ENCODE measurements at places on chromosomes 7 and 10.

DNA sequence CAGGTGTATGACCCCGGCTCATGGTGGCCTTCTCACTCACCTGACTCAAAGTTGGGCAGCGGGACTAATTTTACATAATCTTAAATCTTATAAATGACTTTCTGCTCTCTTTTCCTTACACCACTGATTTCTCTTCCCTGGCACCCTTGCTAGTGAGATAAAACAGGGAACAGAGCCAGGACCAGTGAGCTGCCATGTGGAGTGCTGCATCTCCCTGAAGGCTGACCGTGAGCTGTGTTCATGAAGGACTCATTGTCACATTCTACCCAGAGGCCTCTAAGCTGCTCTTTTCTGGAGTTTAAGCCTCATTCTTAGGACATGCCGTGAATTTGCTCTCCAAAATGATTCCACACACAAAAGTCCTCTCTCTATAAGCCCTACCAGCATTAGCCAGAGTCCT, 762.3 kb downstream of the AUTS2 start:
- DNase-seq: no peak

- DNase-seq: no peak
Observed at GRCh38 chr7:37027104-37027503, 302.8 kb upstream of the AOAH start.

DNA sequence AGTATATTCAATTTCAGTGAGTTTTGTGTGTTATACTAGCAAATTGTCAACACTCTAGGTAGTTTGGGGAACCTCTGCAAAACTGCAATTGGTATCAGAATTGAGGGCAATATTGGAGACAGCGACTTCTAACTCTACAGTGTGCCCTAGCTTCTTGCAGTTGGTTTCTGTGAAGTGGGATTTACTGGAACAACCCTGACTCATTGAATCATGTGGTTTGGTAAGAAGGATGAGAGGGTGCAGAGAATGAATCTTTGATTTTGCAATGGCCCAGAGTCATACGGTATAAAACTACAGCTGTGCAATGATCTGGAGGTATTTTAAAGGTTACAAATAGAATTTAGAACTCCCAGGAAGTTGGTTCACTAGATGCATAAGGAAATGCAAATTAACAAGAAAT, 129.1 kb upstream of the PPP1R3A start:
- no peak for DNase-seq

- no peak for DNase-seq
Observed at GRCh38 chr7:128307061-128307460, 36.6 kb downstream of the RBM28 start.

- DNase-seq: no peak
Observed at GRCh38 chr10:36764823-36765222, 360.6 kb upstream of the ANKRD30A start.

DNA sequence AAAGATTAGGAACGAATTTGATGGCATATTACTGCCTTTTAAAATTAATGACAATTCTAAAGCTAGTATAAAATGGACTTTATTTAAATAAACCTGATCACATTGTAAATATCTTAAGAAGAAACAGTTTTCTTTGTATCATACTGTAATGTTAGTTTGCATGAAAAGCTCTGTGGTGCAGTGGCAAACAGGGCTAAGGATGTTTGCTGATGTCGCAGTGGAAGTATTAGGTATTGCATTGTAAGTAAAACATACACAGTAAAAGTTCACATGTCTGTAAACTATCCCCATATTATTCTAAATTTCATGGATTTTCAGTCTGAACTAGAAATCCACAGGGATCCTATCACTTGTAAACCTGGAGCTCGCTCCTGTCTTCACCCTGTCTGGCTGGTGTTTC, 252.6 kb upstream of the ZNF32 start:
- no peak for DNase-seq

- DNase-seq: no peak
Observed at GRCh38 chr10:54622017-54622416, 179.0 kb downstream of the PCDH15 start.

DNA sequence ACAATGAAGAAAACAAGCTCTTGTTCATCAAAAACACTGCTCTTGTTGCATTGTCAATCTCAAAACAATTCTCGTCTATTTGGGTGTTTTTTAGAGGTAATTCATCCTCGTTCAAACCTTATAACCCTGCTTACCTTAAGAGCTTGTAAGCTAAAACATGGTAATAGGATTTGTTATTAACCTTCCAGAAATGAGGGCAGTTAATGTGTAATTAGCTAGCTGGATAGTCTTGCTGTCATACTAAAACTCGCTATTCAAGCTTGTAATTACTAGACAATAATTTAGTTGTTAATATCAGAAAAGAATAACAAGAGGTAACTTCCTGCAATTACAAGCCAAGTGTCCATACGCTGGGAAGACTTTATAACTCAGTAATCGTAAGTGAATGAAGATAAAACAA, 101.6 kb downstream of the UBE2H start:
- DNase-seq: no peak

GRCh38 chr10:34667177-34667576, 147.9 kb downstream of the PARD3 start:
- no peak for DNase-seq

DNA sequence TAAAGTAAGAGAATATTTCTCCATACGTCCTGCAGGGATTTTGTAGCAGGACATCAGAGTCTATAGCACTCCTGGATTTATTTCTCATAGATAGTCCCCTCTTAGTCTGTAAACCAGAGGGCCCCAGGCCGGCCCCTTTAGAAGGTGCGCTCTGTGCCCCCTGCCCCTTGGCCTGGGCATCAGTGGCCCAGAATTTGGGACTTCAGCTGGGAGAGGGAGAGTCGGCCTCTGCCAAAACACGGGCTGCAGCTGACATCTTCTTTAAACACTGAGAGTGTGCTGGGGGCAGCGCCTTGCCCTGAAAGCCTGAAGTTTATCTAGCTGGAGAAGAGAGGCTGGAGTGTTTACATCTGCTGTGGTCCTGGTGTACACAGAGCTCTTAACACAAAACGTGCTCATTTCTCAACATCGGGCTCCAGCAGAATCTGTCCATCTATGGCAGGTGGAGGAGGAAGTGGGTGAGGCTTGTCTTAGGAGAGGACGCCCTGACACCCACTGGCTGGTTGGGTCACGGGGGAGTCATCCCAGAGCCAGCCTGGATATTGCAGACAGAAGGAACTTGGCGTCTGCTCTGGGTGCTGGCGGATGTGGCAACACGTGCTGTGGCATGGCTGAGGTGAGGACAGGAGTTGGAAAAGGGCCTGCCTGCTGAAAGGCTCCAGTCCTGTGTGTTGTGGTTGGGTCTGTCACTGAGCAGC, 5.0 kb upstream of the TACR2 start:
- DNase-seq: no peak

- no peak for DNase-seq
Observed at GRCh38 chr7:139850906-139851305, 21.8 kb downstream of the TBXAS1 start.

DNA sequence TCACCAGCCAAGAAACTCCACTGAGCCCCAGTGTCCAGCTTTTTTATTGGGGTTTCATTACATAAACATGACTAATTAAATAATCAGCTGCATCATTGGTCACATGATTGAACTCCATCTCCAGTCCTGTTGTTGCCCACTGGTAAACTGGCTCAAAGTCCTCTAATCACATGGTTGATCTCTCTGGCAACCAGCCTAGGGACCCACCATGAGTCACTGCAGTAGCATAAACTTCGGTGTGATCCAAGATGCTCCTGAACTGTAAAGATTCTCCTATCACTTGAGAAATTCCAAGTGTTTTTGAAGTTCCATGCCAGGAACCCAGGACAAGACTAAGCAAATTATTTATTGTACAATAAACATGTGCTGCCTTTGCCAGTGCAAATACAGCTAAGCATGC, 130.4 kb upstream of the AUTS2 start:
- no peak for DNase-seq

- no peak for DNase-seq
Observed at GRCh38 chr7:55438085-55438756, 73.1 kb downstream of the LANCL2 start.

GRCh38 chr7:23672033-23672432, 8.0 kb upstream of the FAM221A start:
- DNase-seq: no peak

DNA sequence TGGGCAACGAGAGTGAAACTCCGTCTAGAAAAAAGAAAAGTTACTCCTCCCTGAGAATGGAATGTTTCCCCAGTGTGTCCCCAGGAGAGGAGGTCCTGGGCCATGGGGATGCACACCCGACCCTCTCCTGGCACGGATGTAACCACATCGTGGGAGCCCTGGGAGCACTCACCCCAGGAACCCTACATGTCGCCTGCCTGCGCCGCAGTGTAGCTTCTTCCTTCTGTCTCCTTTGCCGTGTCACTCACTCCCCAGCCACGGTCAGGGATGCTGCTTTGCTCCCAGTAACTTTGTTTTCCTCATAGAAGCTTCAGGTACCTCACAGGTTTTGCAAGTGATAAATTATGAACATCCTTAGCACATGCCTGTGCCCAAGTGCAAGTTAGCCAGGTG, 82.0 kb downstream of the EZH2 start:
- no peak for DNase-seq

GRCh38 chr10:21234761-21235160, 290.7 kb downstream of the SKIDA1 start:
- DNase-seq: no peak

DNA sequence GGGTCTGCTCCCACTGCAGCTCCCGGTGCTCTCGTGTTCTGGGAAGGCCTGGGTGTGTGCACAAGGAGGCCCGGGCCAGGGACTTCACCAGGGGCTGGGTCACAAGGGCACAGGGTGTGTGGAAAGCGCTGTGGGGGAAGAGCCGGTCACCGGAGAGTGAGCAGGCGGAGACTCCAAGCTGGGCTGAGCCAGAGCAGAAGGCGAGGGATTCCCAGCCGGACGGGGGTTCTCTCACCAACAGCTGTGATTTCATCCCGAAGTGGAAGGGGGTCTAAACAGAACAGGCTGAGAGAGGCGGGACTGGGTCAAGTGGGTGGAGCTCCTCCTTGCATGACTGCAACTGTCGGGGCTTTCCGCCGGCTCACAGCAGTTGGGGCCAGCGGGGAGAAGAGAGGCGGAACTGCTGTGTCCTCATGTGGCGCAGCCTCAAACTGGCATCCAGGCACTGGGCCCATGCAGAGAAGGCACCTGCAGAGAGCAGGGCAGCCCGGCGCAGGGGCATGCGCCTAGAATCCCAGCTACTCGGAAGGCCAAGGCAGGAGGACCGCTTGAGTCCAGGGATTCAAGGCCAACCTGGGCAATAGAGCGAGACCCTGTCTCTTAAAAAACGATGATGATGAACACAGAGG, 7.6 kb upstream of the ORAI2 start:
- no peak for DNase-seq

DNA sequence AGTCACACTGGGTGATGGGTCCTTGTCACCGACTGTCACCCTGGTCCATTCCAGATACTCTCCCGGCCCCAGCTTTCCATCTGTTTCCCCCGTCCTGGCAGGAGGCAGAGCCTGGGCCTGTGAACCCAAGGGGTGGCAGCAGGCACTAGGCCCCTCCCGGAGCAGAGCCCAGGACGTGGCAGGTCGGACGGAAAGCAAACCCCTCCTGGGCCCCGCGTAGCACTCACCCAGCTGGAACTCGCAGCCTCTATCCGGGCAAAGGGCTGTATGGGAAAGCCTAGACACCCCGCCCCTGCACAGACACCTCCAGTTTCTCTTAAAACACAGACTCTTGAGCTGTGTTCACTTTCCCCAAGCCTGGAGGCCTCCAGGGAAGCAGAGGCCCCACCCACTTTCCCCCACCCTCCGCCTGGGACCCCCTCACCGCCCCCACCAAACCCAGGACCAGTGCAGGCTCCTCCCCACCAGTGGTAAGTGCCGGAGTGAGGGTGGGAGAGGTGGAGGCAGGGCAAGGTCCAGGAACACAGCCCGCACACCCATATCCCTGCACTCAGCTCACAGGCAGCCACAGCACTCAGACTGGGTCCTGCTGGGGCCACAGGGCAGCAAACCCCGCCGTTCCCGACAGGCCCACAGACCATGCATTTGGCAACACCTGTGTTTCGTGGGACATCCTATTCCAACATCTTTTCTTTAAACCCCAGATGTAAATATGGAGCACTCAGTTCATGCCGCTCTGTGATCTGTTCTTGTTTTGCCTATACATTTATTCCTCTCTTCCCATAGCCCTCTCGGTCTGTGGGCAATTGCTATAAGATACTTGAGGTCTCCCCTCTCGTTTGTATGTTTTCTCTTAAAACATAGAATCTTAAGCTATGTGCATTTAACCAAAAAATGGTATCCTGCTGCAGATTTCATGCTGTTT, 98.2 kb upstream of the PDGFA start:
- no peak for DNase-seq

DNA sequence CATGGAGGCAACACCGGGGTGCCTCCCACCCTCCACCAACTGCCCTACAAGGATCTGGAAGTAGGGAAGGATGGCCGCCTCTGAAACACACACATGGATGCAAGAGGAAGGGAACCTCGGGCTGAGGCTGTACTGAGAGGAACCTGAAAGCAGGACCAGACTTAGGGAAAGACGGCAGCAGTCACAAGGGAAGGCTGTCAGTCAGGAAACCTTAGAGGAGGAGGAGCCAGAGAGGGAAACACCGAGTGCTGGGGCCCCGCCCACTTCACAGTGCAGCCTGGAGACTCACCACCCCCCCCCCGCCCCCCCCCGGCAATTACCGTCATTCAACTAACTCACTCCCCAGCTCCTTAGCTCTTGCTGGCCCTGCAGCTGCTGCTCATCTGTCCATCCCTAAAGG, 2.5 kb downstream of the CYREN start:
- no peak for DNase-seq

DNA sequence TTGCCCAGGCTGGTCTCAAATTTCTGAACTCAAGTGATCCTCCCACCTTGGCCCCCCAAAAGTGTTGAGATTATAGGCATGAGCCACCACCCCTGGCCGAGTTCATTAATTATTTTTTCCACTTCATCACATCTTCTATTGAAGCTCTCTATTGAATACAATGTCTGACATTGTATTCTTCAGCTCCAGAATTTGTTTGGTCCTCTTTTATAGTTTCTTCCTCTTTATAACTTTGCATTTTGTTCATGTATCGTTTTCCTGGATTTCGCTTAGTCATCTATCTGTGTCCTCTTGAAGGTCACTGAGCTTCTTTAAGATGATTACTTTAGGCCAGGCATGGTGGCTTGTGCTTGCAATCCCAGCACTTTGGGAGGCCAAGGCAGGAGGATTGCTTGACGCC, 30.2 kb downstream of the NOM1 start:
- DNase-seq: no peak

DNA sequence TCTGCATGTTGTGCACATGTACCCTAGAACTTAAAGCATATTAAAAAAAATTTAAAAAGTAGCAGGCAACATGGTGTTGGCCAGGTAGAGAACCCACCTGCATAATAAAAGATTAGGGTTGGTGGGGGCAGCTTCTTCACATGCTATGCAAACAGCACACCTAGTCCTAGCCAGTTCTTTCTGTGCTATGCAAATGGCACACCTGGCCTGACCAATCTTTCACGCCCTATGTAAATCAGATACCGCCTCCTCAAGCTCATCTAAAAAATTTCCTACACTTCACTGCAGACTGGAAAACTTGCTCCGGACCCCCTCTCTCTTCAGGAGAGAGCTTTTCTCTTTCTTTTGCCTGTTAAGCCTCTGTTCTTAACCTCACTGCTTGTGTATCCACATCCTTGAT, 14.5 kb upstream of the PIP start:
- no peak for DNase-seq

GRCh38 chr10:73088304-73088703, 8.4 kb downstream of the P4HA1 start:
- DNase-seq: no peak

All from BE2C (cell line).